ENCODE measurements at places on chromosomes 4 and X. TPM values are rescaled to one million over a fixed set of nuclear protein-coding genes. Genes with fewer than 3 reads are reported as not detected.

HSFX4 gene
- polyA plus RNA-seq: 0.15 TPM

DNA sequence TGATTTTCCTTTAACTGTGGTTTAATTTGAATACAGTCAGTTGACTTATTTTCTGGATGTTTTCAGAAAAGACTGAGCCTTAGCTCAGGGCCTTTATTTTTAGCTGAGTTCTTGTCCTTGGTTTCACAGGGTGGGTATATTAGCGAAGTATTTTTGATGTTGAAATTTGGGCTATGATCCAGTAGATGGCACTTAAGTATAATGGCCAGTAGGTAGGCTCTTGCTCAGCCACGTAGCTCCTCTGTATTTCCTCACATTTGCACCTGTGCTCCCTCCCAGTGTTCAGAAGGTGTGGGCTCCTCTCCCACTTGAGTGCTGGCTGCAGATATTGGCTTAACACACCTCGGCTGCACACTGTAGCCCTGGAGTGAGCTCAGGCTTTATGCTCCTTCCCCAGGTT, 549.9 kb upstream of the AMOT start:
- DNase-seq: no peak

GRCh38 chrX:63764946-63765345, 20.1 kb downstream of the ARHGEF9 start:
- no peak for DNase-seq

- DNase-seq: no peak
These were observed 2248.1 kb downstream of the ARAP2 start for GRCh38 chr4:33996075-33996718.

GRCh38 chrX:41332408-41333002, 1.5 kb upstream of the DDX3X start:
- DNase-seq: no peak

- peak; percentile 72 for DNase-seq
These were observed 253.0 kb downstream of the COX7B2 start for GRCh38 chr4:46656071-46656470.

GRCh38 chr4:64062991-64063390, 346.3 kb downstream of the TECRL start:
- DNase-seq: no peak

CT55 gene
- polyA plus RNA-seq: 0.06 TPM

DNA sequence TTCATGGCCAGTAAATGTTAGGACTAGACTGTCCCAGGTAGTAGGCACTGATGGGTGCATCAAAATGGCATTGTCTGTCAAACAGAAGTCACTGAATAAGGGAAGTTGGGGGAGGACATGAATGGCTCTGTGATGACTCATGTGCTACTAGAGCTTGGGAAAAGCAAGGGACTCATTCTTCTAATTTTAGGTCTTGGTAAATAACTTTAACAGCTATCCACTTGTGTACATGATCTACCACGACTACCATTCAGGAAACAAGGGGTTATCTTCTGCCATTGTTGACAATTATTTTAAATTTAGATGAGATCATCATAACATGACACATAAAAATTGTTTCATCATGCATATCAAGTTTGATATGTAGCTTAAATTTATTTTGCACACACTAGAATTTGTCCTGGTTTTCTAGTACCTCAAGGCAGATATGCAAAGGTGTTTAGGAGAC, 6.3 kb downstream of the AREG start:
- DNase-seq: no peak

GRCh38 chr4:28760003-28760402, 1899.4 kb downstream of the STIM2 start:
- DNase-seq: no peak

CITED1 gene
- polyA plus RNA-seq: 0.94 TPM

DNA sequence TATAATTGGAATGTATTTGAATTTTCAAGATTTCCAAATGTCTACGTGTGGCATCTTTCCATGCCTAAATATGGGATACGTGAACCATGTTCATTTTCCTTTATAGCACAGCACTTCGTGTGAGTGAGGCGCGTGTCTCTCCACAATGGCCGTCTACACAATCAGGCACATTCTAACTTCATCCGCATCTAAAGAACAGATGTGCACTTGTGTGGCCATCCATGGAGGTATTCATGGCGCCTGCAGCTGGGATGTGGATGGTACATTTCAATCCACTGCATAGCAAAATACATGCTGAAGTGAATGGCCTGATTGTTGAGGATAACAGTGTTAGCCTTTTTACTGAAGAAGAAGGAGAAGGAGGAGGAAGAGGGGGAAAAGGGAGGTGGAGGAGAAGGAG, 34.5 kb upstream of the TRIM2 start:
- no peak for DNase-seq

DNA sequence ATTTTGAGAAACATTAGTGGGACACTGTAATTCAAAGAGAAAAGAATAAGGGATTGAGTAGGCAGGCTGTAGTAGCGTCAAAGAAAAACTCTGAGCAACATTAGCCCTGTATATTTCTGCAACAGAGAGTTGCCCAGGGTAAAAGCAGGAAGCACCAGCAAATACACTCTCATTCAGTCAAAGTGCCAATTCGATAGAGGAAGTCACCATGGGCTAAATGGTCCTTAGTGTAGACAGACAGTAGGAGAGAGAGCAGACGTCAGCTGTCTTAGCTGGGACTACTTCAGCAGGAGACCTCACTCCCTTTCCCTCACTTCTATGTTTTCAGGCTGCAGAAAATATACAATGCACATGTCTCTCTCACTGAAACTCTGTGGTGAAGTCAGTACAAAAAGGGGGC, 2073.8 kb upstream of the TENM3 start:
- DNase-seq: no peak

- no peak for DNase-seq
These were observed 43.3 kb upstream of the STX18 start for GRCh38 chr4:4585012-4585670.

GRCh38 chr4:138542191-138542776, 300.1 kb upstream of the SLC7A11 start:
- no peak for DNase-seq

DNA sequence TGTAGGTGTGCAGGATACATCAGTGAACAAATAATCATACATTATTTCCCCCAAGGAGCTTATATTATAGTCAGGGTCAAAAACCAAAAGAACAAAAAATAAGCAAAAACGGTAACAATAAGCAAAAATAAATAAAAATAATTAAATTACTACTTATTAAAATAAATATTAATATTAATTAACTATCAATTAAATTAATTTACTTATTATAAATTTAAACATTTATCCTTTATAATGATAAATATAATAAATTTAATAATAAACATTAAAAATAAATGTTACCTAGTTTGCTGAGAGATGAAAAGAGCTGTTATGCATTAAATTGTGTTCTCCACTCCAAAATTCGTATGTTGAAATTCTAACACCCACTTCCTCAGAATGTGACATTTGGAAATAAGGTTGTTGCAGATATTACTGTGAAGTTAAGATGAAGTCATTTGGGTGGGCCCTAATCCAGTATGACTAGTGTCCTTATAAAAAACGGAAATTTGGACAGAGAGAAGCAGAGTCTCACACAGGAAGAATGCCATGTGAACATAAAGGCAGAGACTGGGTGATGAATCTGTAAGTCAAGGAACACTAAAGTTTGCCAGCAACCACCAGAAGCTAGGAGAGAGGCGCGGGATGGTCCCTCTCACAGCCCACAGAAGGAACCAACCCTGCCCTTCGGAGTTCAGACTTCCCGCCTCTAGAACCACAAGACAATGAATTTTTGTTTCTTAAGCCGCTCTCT, 67.2 kb upstream of the IBSP start:
- DNase-seq: no peak

DDX3X gene
- 202 TPM for polyA plus RNA-seq

GRCh38 chrX:113651306-113651705, 810.7 kb upstream of the AMOT start:
- DNase-seq: no peak

GRCh38 chr4:53040459-53040815, 178.3 kb downstream of the RASL11B start:
- DNase-seq: no peak

All from large intestine (tissue), 12 donors.